CD4-positive, alpha-beta T cell treated with Interleukin-4 for 4 hours (primary cell): ENCODE measurements at places on chromosomes 2 and 18.

DNA sequence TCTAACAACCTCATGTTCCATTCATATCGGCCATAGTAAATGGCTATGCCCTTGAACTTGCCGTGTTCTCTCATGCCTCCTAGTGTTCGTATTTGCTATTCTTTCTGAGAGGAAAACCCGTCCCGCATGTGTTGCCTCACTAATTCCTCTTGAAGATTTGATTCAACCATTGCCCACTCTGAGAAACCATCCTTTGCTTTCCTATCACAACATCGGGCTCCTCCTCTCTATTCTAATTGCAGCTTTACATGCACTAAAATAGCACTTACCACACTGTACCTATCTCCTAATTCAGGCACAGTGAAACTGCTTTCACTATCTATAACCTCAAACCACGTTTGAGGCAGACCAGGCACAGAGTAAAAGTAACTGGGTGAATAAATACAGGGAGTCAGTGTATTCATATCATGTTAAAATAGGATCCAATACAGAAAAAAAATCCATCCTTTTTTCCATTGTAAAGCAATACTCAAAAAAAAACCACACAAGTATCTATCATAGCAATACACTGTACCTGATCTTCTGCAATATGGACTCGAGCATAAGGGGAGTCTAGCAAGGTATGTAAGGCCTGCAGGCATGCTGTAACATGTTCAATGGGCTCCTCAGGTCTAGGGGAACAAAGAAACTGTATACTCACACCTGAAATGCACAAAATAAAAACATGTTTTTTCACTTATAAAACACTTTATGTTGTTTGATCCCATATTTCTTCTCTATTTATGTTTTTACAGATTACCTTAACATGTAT, 39.0 kb upstream of the STRN start:
- peak; percentile 26 for DNase-seq

- DNase-seq: no peak
Measured at GRCh38 chr2:111184725-111185310, 64.1 kb downstream of the BCL2L11 start.

GRCh38 chr2:17979707-17980106, 101.2 kb downstream of the KCNS3 start:
- DNase-seq: no peak

DNA sequence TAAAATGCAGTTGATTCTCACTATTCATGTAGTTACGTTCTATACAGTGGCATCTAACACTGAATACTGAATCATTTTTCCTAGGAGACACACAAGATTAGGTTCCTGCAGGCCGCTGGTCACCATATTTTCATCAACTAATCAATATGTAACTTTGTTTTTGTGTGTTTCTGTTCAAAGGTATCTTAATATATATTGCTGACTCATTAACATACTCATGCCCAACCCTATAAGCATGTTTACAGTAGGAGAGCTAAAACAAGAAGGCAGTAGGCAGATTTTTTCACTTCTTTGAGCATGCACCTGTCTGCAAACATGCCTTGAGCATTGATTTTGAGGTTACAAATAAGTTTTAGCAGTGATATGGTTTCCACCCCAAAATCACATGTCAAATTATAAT, 30.3 kb upstream of the CNGA3 start:
- DNase-seq: no peak

DNA sequence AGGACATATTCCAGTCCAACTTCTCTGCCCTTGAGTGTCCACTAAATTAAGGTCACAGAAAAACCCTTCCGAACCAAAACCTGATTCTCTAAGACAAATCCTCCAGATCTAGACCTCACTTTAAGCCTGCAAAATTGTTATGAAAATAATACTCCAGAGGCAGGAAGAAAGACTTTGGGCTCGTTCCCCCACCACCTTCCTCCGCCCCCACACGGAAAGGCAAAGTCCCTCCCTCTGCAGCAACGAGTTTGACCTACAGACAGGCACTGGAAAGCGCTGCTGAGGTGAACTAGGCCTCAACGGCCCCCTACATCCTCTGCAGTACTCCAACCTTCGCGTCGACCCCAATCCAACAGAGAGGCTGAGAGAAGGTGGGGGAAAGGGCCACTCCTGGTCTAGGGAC, 808 bp downstream of the ATP5MC3 start:
- DNase-seq: peak; percentile 38

DNA sequence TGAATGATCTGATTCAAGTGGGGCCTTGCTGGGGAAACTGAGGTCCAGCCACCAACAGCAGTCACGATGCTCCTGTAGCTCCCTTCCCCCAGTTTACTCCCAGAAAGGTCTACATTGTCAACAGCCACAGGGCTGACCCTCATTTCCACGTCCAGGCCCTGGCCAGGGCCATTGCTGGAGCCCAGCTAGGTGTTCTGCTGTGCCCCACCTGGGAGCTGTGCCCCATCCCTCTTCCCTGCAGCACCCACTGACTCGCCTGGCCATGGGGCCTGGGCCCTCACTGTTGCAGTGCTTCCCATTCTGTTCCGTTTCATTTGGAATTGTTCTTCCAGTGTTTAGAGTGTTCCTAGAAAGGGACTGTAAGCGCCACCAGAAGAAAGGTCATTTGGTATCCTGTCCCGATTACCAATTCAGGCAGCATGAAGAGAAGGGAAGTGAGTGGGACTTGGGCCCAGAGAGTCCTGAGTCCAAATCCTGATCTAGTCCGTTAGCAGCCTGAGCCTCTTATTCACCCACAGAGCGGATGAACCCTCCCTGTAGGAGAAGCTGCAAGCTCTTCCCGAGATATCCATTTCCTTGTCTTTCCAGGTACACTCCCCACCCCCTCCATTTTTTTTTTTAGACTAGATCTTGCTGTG, 73.1 kb upstream of the HPCAL1 start:
- no peak for DNase-seq

DNA sequence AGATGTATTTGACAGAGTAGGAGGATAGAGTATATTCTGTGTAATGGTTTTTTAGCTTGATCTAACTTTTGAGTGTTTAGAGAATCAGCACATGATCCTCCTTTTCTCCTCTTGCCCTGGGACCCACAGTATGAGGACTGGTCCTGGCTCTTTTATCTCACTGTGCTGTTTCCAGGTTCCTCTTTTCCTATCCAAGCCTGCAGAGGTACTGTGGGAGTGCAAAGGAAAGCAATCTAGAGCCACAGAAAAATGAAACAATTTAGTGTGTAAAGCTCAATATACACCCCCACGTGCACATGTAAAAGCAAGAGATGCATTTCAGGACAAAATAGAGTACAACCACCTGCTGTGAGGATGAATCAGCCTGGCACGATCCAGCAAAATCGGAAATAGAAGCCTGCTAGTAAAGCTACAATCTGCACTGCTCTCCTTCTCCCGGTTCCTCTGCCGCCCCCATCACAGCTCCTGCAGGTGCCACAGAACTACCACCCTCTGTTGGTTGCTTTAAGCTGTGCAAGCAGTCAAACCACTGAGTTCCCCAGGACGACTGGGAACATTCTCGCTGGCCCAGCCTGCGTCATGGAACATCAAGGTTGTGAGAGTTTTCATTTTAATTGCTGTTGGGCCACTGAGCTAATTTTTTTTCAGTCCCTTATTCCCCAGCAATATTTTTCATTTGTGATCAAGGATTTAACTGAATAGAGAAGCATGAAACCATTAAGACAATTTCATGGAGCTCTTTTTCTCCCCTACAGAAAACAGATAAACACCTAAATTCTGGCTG, 47.8 kb upstream of the MAPRE3 start:
- DNase-seq: peak; percentile 4

DNA sequence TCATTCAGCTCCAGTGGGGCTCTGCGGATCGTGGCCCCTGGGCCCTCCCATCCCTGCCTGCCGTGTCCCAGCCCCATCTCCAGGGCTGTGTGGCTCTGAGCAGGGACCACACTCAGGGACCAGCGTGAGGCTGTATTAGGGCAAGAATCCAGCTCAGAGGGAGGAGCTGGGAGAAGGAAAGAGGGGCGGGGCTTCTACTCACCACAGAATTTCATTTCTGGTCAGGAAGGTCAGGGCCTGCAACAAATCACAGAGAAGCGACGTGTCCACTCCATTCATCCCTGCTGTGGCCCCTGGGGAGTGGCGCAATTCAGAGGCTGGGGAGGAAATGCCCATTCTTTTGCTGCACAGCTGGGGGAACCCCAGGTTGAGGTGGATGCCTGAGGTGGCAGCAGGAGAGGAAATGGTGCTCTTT, 828 bp downstream of the CIB4 start:
- DNase-seq: no peak

DNA sequence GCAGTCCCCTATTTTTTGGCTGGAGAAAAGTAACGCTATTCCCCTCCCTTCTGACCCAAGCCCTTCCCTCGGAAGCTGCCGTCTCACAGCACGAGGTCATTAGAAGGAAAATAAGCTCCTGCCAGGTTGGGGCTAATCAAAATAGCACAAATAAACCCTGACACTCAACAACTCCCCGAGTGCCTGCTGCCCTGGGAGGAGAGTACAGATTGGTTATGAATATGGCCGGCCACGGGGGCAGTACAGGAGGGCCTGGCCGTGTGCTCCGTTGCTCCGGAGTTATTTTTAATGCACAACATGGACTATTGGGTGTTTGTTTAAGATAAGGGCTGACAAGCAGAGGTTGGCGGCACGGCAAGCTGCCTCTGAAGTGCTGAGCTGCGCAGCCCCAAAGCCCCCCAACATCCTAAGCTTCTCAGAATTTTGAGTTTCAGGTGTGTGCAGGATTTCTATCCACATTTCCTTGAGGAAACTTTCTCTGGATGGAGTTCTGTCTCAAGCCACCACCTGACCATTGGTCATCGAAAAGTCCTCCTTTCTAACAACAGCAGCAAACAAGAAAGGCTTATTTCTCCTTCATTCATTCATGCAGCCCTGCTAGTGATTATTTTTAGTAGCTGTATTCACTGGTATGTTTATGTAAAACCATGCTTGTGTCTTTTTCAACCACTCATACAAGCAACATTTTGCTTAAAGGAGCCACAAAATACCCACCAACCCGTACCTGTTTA, 58.7 kb downstream of the PAX3 start:
- no peak for DNase-seq
